ENCODE measurements at places on chromosomes 4 and X.

DNA sequence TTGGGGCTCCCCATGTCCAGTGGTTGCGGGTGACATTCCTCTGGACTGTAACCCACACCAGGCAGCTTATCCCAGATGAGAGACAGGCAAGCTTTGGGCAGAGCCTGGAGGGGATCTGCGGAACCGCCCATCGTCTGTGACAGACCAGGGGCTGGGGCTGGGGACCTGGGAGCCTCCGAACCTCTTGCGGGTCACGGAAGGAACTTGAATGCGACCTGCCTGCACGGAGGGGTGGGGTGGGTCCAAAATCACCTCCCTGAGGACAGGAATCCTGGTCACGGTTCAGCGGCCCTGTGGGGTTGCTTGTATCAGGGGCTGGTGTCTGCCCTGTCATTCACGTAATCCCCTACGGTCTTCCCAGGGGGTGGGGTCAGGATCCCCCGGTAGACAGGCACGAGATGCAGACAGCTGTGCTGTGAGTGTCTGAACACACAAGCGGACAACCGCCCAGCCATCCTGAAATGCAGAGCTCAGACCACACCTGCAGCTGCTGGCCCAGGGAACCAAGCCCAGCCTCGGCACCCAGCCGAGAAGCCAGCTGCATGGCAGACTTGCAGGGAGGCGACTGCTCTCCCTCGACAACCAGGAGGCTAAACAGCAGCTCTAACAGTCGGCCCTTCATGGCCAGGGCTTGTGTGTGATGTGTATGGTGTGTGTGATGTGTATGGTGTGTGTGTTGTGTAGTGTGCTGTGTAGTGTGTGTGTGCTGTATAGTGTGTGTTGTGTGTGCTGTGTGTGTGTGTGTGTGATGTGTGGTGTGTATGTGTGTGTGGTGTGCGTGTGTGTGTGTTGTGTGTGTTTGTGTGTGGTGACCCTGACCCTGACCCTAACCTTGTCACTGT lies 105.9 kb upstream of the ADRA2C start:
- DNase-seq: peak; percentile 25

- DNase-seq: no peak
These were observed 32.9 kb downstream of the KIF4A start for GRCh38 chrX:70322784-70323183.

GRCh38 chr4:180578175-180578574 lies 1665.0 kb upstream of the TENM3 start:
- DNase-seq: peak; percentile 21

DNA sequence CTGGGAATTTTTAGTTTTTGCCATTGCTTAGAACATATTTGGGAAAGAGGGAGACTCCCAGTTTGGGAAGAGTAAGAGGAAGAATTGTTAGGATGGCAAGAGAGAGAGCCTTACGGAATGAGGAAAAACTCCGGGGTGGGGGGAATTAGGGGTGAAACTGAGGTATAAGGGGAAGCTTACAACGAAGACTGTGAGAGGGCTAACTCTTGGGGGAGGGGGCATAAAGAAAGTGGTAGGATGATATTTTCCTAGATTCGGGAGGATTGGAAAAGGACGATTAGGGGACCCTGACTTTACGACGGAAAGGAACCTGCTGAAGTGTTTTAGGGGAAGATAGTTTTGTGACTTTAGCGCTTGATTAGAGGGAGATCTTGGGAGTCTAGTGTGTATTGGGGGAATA lies 86.2 kb upstream of the HPRT1 start:
- DNase-seq: no peak

GRCh38 chr4:135552131-135552530 lies 1350.5 kb upstream of the PABPC4L start:
- DNase-seq: no peak

DNA sequence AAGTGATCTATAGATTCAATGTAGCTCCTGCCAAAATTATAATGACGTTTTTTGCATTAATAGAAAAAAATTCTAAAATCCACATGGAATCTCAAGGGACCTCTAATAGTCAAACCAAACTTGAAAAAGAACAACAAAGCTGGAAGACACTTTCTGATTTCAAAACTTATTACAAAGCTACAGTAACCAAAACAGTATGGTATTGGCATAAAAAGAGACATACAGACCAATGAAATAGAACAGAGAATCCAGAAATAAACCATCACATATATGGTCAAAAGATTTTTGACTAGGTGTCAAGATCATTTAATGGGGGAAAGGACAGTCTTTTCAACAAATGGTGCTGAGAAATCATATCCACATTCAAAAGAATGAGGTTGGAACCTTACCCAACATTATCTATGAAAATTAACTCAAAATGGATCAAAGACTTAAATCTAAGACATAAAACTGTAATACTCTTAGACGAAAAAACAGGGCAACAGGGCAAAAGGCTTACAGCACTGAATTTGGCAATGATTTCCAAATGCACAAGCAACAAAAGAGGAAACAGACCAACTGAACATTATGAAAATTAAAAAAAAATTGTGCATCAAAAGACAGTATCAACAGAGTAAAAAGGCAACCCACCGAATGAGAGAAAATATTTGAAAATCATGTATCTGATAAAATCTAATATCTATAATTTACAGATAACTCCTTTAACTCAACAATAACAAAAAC lies 3.9 kb downstream of the FBXO8 start:
- DNase-seq: no peak

DNA sequence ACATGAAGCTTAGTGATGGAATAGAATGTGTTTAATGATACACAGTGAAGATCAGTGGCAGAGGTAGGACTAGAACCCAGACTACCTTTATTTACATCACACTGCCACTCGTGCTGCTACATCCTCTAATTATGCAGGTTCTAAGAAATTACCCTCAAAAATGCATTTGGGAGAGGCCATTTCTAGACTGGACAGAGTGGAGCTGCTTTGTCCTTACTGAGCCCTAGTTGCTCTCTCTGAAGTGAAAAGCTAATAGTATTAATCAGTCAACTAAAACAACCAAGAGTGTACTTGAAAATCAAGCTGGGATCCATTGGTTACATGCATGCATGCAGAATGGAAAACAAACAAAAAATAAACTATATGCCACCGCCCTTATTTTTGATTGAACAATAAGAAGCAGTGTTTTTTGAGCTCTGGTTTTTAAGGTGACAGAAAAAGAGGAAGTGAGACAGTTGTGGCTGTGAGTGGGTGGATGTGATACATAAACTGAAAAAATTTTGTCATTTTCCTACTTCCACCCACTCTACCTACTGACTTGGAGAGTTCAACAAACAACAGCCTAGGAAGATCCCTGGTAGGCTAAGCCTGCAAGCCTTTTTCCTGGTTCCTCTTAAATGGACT lies 6.8 kb upstream of the VSIG4 start:
- DNase-seq: no peak

DNA sequence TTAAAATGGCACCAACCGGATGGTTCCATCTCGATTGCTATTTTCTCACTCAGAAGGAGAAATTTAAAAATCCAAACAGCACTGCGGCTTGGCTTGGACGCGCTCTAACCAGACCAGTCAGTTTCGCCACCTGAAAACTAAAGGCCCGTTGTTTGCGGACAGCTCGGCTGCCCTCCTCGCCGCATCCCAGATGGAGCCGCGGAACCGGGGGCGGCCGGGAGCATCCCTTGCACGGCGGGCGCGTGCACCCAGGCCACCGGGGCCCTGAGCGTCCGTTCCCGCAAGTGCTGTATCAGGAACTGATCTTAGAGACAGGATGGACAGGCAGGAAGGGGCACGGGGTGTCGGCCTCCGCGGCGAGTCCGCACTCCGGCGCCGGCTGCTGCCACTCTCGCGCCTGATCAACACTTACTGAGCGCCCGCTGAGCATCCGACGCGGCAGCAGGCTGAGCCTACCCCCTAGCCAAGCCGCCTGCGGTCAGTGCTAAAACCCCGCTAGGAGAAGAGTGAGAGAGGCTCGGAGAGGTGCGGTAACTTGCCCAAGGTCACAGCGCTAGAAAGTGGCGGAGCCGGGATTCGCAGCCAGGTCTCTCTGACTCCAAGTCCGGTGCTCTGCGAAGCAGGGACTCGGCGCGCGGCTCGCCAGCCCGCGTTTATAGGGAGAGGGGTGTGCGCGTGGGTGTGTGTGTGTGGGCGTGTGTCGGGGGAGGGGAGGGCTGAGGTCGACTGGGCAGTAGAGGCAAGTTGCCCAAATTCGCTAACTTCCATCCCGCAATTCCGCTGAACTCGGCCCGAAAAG lies at the start of gene CITED1:
Gene CITED1, minus strand, starts transcription at position 629 of the 799 bp plus-strand sequence. CDS start 3,045 bp downstream, outside the sequence.
- peak; percentile 24 for DNase-seq

Data from NCI-H524 (cell line).